Vagina (tissue), 2 donors: ENCODE measurements at places on chromosomes 16 and 17.

- DNase-seq = no peak
Measured at GRCh38 chr16:30493941-30494488, 21.5 kb downstream of the ITGAL start.

DNA sequence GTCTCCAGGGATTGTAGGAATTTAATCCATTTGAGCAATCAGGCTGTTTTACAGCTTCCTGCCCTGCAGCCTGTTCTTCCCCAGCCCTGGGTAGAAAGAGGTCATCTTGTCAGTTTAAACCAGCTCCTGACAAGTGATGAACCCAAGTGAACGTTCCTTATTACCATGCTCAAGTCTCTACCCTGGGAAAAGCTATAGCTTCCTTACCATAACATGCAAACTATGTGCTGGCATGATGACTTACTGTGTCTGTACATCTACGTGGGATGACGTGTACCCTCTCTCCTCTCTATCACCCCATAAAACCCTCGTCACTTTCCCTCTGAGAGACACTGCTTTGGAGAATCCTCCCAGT, 452.2 kb downstream of the XYLT1 start:
- no peak for DNase-seq

DNA sequence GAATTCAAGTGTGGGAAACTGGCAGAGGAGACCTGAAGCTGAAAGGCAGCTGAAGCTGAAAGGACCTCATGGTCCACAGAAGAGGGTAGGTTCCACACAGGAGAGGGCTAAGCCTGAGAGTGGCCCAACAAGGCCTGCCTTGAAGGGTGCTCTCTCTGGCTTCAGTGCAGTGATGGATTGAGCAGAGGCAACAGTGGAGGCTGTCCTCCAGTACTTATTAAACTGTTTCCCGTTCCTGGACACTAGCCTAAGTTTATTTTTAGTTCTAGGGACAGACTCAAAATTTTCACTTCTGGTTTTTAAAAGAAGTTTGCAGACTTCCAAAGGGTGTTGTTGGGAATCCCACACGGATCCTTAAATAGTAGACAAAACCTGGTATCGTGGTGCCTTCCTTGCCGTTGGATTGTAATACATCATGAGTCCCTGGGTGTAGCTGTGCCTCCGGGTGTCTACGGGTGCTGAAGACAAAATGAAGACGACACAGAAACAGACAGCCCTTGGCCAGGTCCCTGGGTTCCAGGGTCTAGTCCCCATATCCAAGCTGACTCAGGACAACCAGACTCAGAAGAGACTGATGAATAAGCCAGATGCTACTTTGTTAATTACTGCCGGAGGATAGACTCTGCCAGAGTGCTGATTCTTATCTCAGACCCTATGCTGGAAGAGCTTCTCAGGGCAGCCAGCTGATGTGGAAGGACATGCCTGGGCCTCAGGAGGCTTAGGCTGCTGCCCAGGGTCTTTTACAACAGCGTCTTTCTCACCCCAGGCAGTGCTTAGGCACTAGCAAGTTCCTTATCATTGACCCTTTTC, 7.1 kb upstream of the CMTM4 start:
- DNase-seq = no peak

- no peak for DNase-seq
Measured at GRCh38 chr16:47519996-47520679, 59.0 kb downstream of the PHKB start.

GRCh38 chr16:17155936-17156335, 314.8 kb downstream of the XYLT1 start:
- DNase-seq = no peak

DNA sequence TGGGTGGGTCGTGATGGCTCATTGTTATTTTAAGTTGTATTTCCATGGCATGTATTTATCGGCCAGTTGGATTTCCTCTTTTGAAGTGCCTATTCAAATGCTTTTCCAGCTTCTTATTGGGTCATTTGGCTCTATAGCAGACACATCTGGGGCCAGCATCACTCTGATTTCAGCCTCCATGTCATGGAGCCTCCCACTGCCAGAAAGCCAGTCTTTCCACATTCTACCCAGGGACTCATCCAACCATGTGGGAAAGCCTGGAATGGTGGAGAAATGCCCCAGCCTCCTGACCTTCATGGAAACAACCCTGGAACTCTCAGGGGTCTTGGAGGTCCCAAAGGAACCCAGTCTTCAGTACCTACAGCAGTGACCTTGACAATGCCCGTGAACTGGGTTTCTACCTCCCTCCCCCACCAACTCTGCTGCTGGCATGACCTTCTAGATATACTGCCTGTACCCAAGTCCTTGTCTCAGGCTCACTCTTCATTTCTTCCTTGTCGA, 33.8 kb upstream of the ADGRG1 start:
- peak; percentile 55 for DNase-seq

DNA sequence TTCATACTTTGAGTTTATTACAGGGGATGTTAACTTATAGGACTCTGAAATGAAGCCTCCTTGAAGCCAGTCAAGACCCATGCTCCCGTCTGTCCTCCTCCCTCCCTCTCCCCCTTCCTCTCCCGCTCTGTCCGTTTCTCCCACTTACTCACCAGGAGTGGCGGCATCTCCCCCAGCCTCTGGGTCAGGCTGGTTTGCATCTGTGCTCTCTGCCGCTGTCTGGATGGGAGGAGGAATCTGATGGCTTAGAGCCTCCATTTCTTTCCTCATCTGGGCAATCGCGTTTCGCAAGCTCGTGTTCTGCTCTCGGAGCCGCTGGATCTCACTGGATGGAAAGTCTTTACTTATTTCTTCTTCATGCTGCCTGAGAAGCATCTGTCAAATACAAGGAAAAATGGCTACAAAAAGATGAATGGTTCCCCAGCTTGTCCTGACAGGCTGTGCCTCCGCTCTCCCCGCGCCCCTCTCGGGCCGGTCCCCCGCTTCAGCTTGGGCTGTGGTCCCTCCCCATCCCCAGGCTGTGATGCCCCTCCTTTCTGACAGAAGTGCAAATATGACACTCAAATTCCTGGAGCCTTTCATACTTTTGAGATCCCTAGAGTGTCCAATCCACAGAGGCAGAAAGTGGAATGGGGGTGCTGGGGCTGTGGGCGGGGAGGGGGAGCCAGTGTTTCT, 40.0 kb downstream of the CCDC57 start:
- no peak for DNase-seq

DNA sequence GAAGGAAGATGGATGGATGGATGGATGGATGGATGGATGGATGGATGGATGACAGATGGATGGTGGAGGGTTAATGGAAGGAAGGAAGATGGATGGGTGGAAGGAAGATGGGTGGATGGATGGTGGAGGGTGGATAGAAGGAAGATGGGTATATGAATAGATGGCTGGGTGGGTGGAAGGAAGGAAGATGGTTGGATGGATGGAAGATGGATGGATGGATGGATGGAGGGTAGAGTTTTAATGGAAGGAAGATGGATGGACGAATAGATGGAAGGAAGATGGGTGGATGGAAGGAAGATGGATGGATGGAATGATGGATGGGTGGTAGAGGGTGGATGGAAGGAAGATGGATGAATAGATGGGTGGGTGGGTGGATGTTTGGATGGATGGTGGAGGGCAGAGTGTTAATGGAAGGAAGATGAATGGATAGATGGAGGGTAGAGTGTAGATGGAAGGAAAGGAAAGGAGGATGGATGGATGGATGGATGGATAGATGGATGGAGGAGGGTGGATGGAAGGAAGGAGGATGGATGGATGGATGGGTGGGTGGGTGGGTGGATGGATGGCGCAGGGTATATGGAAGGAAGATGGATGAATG, 22.1 kb downstream of the MLYCD start:
- DNase-seq = no peak

- DNase-seq = peak; percentile 85
Measured at GRCh38 chr17:35998018-35998545, 3.3 kb downstream of the CCL15 start.

DNA sequence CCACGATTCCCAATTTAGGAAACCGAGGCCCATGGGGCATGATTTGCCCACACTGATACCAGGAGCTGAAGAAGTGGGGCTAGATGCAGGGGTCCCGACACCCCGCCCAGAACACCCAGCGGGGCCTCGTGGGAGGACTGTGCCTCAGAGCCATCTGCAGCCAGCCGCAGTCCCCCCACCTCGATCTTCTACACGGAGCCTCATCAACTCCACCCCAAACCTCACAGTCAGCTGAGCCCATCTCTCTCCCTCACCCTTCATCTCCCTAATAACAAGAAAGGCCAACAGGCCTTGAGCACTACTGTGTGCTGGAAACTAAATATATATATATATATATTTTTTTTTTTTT, 4.2 kb downstream of the ITGAE start:
- DNase-seq = no peak
